ENCODE measurements at places on chromosomes 3 and 15.

DNA sequence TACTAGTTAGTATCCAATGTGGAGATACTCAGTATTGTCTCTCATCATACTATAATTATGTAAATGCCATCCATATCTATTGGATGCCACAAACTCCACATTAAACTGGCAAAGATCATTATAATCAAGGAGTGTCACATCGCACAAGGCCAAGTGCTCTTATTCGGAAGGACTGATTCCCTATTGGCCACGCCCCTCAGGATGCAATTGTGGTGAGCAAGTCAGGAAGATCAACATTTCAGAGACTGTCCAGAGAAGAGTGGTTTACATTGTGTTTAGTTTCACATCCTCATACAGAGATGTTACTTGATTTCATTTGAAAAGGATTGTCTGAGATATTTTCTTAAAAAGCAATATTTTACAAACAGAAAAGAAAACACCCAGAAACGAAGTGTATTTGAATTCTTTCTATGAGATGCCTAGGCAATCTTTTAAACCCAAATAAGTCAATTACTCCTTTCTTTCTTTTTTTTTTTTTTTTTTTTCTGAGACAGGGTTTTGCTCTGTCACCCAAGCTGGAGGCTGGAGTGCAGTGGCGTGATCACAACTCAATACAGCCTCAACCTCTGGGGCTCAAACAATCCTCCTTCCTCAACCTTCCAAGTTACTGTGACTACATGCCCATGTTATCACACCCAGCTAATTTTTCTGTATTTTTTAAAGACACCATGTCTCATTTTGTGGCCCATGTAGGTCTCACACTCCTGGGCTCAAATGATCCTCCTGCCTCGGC lies 369.1 kb downstream of the RBMS3 start:
- DNase-seq = no peak

GRCh38 chr15:74226761-74227540 lies 9.2 kb upstream of the CCDC33 start:
- no peak for DNase-seq

DNA sequence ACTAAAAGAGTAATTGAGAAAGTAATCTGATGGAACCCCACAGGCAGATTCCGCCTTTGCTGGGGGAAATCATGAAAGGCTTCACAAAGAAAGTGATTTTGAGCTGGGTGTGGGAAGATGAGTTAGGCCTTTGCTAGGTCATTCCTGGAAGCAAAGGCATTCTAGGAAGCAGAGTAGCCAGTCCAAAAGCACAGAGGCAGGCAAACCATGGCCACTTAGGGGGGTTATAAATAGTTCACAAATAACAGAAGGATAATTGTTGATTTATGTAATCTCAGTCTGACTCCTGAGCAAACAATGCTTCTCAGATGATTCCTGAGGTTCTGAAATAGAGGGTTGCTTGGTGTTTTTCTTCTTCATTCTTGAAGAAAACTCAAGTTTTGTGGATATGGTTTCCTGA lies 576.3 kb downstream of the NTRK3 start:
- DNase-seq = no peak

DNA sequence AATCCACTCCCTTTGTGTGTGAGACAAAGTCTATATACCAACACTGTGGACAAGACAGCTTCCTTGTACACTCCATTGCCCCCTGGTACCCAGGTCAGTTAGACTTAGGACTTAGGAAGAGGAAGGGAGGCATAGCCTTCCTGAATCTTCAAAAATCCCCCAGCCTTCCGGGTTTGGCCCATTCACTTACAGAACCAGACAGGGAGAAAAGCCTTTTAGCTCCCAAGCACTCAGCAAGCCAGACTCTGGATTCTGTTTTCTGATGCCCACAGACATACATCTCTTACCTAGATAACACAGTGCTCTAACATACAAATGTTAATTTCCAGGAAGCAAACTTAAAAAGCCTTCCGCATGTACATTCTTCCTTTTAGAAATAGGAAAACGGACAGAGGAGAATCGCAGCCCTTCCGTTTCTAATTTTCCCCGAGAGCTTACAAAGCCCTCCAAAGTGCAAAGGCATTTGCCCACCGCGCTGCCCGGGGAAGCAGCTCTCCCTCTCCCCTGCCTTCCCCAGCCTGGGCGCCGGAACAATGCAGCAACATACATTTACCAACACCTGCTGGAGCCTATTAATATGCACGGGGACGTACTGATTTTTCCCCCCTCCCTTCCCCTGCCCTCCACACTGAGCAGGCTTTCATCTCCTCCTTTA lies 442.0 kb downstream of the MAGI1 start:
- no peak for DNase-seq

DNA sequence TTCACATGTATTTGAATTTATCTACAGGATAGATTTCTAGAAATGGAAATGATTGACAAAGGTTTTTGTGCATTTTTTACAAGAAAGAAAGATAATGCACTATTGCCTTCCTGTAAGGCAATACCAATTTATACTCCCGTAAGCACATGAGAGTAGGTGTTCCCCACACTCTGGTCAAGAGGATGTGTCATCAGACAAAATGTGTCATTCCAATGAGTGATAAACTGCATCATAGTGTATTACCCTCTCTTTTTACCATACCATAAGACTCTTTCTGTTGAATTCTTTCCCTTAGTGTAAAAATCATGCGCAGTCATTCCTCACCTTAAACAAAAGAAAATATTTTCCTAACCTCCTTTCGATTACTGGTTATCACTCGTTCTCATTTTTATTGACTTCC lies 251.0 kb downstream of the ROBO1 start:
- no peak for DNase-seq

DNA sequence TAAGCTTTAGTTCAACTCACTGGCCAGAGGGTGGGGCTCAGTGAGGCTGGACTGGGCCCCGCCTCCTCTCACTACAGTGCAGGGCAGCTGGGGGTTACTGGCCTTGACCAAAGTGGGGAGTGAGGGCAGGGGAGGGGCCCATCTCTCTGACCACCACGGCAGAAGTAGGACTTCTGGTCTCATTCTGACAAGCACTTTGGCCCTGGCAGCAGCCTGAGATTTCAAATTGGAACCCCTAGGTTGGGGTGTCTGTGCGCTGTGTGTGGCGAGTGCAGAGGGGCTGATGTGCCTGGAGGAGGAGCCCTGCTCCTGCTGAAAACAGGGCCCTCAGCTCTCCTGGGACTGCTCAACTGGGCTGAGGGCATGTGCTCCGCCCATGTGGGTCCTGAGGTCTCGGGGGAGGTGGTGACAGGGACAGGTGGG lies 60.3 kb upstream of the RPL32 start:
- no peak for DNase-seq

DNA sequence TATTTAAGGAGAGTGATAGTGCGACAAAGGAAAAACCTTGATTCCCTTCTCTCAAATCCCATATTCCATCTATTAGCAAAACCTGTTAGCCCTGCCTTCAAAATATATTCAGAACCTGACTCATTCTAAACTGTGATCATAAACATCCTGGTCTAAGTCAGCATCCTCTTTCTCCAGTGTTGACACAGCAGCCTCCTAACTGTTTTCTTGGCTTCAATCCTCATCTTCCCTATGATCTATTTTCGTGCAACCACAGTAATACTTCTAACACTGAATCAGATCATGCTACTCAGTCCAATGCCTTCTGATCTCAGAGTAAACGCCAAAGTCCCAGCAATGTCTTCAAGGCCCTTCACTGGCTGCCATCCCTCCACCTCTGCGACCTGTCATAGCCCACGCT lies 785.1 kb downstream of the EDEM1 start:
- no peak for DNase-seq

DNA sequence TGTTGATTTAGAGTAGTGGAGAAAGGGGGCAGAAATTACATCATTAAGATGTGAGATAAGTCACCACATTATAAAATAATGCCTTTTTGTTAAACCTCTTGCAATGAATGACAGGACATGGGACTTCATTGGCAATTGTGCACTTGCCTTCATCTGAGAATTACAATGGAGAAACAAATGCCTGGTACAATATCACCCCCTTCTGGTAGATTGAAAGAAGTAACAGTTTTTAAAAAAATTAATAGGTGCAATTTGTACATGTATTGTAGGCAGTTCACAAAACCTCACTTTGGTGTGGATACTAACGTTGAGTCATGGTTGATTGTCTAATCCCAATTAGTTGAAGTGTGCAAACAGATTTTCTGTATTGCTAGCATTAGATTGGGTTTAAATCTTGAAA lies 4.6 kb upstream of the P2RY14 start:
- DNase-seq = no peak

DNA sequence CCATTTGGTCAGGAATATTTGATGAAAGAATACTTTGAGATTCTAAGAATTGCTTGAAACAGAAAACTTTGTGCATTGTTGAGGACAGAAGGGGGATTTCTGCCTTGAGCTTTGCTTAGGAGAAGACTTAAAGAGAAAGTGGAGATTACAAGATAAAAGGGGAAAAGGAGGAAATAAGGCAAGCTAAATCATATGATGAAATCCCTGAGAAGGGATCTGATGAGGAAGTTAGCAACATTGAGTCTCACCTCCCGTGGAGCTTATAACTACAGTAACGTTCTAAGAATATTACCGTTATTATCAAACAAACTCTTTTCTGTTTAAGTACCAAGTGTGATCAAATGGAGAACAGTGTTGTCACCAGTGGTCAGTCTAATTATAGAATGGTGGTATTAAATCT lies 414.7 kb upstream of the NAALADL2 start:
- DNase-seq = no peak

- DNase-seq = no peak
These were observed 37.3 kb downstream of the ZBTB38 start for GRCh38 chr3:141405591-141405990.
